ENCODE measurements at places on chromosomes 3 and 15.

DNA sequence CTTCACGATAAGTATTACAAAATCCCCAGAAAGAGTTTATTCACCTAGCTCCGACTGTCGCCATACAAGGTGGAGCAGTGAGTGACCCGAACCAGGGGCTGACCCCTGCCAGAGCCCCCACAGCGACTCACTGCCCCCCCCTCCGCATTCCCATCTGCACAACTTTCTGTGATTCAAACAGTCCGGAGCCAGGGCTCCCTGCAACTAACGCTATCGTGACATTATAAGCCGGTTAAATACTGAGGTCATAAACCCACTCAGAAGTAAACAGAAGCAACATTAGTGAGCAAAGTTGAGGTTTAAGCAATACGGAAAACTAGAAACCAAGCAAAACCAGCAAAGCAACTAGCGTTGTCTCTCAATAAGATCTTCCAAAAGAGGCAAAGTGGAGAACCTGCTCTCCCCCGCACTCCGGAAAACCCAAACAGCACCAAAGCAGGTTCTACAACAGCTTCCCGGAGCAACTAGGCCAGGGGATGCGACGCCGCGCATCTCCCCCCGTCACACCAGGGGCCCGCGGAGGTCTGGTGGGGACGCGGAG, 642 bp downstream of the SCAP start:
- DNase-seq: peak; percentile 10

DNA sequence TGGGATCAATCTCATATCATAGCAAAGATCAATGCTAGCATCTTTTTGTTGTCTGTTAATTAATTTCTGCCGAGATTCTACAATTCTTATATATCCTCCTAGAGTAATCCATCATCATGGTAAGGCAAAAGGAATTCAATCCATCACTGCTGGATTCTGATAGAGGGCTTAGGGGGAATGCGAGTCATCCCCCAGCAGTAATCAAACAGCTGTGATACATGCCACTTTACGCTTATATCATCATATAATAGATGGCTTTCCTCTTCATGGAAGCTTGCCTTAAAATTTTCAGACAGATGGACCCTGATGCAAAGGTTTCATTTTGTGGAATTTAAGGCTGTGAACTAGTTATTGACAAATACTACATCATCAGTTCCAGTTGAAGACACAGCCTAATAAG, 645.9 kb downstream of the CADM2 start:
- DNase-seq: no peak

DNA sequence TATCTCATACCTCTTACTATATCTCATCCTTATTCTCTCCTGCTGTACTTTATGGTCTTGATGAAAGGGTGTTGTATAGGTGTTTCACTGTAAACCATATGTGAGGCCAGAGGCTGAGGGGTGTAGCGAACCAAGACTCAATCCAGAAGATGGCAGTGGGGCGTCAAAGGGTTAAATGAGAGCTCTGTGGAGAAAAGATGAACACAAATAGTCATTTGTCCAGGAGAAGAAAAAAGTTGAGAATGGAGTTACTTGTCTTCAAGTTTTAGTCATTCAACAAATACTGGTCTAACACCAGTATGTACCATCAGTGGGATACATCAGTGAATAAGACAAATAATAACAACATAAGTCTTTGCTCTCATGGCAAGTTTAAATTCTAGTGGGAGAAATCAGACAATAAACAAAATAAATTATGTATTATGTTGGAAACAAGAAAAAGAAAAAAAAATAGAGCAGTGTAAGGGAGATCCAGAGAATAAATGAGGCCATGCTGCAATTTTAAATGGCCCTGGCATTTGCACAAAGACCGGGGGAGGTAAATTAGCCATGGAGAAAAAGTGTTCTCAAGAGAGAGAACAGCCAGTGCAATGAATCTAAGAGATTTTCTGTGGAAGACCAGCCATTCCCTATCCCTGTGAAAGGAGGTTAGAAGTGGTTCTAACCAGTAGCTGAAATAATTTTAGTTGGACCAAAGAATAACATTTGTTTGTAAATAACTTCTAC, 77.0 kb upstream of the UMPS start:
- DNase-seq: no peak

- no peak for DNase-seq
Measured at GRCh38 chr3:24952388-24952787, 457.7 kb upstream of the THRB start.

GRCh38 chr3:181265750-181266333, 276.3 kb upstream of the DNAJC19 start:
- DNase-seq: no peak

DNA sequence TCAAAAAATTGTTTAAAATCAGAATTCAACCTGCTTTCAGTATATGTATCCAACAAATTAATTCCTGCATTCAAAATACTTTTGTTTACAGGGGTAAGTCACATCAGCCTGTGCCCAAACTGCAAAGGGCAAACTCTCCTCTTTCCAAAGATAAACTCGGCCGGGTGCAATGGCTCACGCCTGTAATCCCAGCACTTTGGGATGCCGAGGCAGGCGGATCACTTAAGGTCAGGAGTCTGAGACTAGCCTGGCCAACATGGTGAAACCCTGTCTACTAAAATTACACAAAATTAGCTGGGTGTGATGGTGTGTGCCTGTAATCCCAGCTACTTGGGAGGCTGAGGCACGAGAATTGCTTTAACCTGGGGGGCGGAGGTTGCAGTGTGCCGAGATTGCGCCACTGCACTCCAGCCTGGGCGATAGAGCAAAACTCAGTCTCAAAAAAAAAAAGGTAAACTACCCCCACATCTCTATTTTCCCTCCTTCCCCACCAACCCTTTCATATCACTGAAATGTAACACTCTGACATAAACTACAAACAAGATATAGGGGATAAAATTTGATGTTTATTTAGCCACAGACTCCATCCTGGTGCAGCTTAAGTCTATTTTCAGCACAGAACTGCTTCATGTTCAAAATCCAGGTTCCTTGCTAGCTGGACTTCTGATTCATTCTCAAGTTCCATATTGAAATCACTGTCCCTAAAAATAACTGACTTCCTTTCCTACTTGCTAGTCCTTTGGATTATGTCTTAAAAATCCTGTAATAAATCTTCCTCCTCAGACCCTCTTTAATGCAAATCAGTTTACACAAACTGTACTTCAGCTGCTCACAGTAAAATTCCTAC, 15.4 kb downstream of the UBP1 start:
- DNase-seq: no peak

DNA sequence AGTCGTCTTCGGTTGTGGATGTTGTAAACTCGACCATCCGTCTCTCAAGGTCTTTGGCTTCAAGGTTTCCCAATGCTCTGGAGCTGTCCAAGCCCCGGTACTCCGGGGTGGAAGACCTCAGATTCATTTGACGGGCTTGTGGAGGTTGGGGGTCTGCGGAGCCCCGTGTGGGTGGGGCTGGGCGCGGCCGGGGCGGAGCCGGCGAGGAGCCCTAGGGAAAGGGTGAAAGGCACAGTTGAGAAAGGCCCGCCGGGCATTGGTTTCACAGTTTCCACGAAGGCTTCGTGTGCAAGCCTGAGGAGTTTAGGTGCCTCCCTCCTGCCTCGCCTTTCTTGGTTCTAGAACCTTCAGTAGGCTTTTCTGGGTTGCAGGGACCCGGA, 360 bp upstream of the MGA start:
- DNase-seq: no peak

DNA sequence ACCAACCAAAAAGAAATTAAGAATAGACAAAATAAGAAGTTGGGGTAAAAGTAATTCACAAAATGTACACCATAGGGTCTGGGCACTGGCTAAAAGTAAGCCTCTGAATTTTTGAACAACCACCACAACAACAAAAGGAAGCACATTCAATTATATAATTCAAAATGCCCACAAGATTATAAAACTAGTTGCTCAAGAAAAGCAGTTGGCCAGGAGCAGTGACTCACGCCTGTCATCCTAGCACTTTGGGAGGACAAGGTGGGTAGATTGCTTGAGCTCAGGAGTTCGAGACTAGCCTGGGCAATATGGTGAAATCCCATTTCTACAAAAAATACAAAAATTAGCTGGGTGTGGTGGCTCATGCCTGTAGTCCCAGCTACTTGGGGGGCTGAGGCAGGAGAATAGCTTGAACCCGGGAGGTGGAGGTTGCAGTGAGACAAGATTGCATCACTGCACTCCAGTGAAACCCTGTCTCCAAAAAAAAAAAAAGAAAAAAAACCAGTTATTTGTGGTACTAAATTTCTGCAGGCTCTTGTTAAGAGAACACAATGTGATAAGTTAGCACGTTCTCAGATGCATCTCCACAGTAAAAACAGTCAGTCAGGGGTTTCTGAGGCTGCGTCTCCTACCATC, 6.6 kb upstream of the ATP11B start:
- DNase-seq: no peak

DNA sequence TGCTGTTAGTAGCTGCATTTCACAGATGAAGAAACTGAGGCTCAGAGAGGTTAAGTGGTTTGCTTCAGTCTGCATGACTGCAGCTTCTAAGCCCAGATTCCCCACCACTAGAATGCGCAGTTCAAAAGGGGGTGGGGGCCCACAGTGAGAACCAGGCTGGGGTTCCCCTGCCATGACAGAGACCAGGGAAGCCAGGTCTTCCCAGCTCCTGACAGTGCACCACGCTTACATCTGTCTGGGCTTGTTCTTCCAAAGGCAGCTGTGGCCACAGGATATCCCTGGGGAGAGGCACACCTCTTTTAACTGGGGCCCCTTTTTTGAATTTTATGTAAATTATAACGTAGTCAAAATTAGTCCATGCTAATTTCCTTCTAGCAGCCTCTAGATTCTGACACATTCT, 5.3 kb downstream of the PLEKHO2 start:
- no peak for DNase-seq

GRCh38 chr15:85379403-85380131, 836 bp upstream of the AKAP13 start:
- peak; percentile 39 for DNase-seq

- no peak for DNase-seq
Measured at GRCh38 chr3:189309400-189309975, 137.7 kb downstream of the TPRG1 start.

GRCh38 chr15:77582763-77583162, 49.9 kb downstream of the LINGO1 start:
- no peak for DNase-seq

- no peak for DNase-seq
Measured at GRCh38 chr3:120661106-120661905, 20.7 kb downstream of the HGD start.

DNA sequence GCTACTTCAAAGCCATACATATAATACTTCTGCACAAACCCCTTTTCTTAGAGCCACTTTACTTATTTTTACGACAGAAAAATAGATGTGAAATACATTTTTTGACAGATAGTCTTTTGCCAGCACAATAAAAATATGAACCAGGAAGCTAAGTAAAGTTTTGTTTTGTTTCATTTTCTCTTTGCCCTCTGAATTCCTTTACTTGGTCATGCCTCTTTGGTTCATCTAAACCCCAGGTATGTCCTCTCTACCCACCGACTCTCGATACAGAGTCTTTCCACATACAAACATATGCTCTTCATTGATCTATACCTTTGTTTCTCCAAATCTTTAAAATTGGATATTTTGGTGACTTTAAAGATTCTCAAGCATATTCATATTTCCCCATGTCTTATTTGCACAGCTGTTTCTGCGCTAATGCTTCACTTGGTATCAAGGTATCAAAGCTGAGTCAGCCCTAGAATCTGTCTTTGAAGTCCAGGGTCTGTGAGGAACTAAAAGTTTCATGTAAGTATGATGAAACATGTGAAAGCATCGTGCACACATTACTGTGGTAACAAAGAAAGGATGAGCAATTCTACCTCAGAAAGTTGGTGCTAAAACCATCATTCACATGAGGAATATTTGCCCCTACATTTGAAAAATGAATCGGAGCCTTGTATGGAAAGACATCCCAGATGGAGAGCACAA, 845.4 kb downstream of the NAALADL2 start:
- no peak for DNase-seq

DNA sequence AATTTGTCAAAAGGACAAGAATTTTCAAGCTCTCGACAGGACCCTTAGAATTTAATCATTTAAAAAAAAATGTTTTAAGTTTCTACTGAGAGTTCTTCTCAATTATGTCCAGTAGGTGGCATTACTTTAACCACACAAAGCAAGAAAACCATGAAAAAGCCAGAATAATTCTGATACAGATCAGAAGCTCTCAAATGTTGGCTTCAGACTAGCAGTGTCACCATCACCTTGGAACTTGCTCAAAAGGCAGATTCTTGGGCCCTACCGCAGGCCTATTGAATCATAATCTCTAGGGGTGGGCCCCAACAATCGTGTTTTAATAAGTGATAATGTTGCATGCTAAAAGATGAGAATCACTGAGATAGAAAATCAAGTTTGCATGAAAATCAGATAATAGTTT, 99.5 kb upstream of the KCNMB2 start:
- peak; percentile 44 for DNase-seq

- DNase-seq: peak; percentile 9
Measured at GRCh38 chr3:159829539-159830227, 159.0 kb upstream of the IL12A start.

- no peak for DNase-seq
Measured at GRCh38 chr3:157816896-157817295, 289.3 kb downstream of the SHOX2 start.

DNA sequence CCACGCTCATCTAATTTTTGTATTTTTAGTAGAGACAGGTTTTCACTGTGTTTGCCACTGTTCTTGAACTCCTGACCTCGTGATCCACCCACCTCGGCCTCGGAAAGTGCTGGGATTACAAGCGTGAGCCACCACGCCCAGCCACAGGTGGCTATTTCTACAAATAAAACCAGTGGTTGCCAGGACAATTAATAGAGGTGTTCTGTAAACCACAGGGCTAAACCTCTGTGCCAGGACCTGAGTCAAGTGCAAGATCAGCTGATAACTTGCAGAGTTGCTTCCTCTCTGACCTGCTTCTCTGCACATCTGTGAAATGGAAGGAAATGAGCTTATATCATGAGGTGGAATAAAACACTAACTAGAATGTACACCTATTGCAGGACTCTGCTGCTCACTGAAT, 72.8 kb downstream of the CD200R1L start:
- no peak for DNase-seq

GRCh38 chr3:71979175-71979574, 194.2 kb upstream of the PROK2 start:
- DNase-seq: no peak

- DNase-seq: no peak
Measured at GRCh38 chr15:71291723-71292122, 176.5 kb downstream of the THSD4 start.
